ENCODE measurements at places on chromosomes 3 and 15. TPM values are rescaled to one million over a fixed set of nuclear protein-coding genes. Genes with fewer than 3 reads are reported as not detected.

Gene SCAMP5
- polyA plus RNA-seq: 29.5 TPM

- no peak for DNase-seq
These were observed 418.4 kb upstream of the RARB start for GRCh38 chr3:25009665-25010064.

DNA sequence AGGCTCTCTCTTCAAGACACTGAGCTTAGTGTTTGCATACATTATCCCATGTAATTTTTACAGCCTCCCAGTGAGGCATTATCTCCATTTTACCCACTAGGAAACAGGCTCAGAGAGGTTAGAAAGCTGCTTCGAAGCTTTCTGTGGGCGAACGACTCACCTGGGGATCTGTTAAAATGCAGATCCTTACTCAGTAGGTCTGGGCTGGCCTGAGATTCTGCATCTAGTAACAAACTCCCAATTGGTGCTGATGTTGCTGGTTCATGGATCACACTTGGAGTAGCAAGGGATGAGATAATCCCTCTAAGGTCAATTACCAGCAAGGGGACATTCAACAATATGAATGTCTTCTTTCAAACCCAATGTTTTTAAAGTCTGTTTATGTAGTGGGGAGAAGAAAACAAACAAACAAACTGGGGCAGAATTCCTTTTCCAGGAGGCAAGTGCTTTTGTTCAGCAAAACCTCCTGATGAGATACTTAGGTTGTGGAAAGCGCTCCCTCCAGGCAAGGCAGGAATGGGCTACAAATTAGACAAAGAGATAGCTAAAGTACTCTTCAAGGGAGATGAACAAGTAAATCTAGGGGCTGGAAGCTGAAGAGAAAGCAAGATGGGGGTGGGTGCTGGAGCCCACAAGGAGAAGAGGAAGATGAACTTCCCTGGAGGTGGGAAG is 311.9 kb downstream of the SHQ1 start:
- no peak for DNase-seq

DNA sequence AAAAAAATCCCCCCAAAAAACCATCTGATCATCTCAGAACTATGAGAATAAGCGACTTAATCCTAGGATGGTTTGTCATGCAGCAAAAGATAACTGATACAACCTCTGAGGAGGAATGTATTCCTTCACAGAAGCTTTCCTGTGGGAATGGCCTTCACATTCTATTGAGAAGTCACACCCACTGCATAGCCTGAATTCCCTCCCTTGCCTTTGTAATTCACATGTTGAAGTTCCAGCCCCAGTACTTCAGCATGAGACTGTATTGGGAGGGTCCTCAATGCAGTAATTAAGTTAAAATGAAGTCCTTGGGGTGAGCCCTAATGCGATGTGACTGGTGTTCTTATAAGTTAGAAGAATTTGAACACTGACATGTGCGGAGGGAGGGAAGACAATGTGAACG is 395.2 kb downstream of the TUSC7 start:
- DNase-seq: no peak

DNA sequence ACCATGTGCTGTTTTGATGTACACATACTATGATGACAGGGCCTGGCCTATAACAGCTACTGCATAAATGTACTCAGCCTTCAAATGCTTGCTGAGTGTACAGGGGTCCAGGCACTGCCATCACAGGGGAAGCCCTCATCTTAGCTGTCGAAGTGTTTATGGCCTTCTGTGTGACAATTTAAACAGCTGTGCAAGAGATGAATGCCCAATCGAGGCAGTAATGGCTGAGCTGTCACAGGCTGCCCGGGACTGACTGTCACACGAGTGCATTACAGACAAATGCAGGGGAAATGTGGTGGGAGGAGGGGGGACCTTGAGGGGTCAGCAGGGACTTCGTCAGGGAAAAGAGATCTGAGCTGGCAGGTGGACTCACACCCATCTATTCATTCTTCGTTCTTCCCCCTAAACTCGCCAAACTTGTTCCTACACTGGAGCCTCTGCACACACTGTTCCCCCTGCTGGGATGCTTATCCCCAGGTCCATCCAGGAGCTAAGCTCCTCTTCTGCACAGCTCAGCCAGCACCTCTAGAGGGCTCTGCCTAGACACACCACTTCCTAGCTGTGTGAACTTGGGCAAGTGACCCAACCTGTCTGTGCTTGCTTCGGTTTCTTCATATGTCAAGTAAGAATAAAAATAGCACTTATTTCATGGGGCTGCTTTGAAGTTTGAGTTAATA is 156.2 kb upstream of the IQSEC1 start:
- no peak for DNase-seq

DNA sequence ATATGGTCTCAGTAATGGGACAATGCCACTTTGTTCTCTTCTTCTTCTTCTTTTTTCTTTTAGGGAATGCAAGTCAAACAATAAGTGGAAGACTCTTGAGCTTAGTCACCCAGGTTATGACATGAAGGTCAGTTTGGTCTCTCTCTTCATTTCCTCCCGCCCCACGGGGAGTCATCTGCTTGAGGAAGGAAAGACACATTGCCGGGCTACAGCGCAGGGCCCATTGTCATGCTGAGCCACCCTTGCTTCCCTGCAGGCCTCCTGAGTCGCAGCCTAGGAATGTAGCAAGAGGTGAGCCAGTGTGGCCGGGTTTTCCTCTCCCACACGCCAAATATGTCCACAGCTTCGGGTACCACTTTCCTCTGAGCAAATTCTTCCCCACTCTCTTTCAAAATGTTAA is 47.6 kb downstream of the RAP2B start:
- DNase-seq: no peak
